ENCODE measurements at places on chromosomes 1 and 21. TPM values are rescaled to one million over a fixed set of nuclear protein-coding genes. Genes with fewer than 3 reads are reported as not detected.

DNA sequence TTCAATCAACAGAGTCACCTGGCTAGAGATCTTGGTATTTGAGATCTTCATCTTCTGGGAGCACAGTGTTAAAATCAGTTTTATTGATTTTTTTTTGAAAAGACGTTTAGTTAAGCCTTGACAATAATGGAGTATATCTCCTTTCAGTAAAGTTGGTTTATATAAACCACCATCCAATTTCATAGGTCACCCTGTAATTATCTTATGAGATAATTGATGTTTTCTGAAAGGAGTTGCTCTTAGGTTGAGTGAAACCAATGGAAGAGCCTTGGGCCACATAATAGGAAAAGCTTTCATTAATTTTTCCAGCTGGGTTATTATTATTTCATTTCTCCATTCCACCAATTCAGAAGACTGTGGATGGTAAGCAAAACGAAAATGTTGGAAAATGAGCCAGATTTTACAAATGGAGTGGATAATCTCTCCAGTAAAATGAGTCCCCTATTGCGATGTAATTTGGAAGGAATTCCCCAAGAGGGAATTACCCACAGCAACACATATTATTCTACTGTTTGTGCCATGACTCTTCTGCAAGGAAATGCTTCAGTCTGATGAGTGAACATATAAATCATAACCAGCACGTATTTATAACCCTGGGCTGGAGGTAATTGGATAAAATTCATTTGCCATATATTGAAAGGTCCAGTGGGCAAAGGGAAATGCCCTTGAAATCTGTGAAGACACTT, 46.2 kb upstream of the TINAGL1 start:
- peak; percentile 34 for DNase-seq

GRCh38 chr1:202023001-202023433, 12.6 kb downstream of the ELF3 start:
- no peak for DNase-seq

- no peak for DNase-seq
Observed at GRCh38 chr1:40057310-40058030, 16.9 kb downstream of the CAP1 start.

GRCh38 chr1:31122101-31122735, 56.7 kb upstream of the PUM1 start:
- no peak for DNase-seq

GRCh38 chr1:238027366-238027765, 136.6 kb upstream of the ZP4 start:
- no peak for DNase-seq

DNA sequence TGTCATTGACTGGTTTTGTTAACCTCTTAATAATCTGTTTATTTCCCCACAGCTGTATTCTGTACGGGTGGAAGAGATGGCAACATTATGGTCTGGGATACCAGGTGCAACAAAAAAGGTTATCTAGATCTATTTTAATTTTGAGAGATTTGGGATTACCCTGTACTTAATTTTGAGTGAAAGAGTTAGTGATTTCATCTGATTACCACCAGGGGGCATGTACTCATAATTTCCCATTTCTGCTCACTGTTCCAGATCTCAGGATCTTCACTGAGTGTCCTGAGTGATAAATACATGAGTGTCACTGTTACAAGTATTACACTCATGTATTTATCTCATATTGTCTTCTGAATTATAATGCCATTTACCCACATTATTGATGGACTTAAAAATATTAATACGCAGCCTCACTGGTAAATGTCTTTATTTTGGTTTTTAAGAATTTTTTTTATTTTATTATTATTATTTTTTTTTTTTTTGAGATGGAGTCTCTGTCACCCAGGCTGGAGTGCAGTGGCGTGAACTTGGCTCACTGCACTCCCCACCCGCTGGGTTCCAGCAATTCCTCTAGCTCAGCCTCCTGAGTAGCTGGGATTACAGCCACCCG, 27.4 kb downstream of the DTL start:
- peak; percentile 57 for DNase-seq

DNA sequence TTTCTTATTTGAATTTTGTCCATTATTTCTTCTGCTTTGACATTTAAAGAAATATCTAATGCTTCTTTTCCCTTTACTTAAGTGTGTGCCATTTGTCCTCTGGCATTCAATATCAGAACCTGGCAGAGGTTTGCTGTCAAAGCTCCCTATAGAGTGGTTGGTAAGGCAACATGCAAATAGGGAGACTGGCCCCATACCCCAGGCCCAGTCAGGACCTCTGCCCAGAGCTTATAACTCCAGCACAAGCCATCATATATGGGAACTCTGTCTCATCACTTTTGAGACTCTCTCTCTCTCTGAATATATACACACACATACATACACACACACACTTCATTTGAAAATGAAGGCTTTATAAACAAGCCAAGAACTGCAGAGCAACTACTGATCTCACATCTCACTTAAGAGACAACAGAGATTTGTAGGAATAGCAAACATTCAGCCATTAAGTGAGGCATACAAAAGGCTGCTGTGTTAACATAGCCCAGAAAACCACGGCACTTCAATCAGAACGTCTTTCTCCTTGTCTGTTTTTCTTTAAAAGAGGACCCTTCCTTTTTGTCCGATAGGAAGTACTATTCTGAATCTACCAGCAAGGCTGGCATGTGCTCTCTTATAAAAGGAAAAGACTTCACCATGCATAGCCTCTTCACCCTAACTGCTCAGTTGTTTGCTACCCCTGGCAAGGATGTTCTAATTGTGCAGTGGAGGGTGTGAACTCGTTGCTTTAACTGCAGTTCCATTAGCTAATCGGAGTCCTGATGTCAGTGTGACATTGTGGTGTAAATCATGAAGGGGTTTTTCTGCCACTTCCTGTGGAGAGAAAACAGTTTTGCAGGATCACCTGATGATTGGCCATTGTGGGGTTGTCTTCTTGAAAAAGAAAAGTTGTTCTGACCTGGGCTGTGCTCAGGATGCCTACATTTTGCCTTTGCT, 101.7 kb downstream of the NR5A2 start:
- no peak for DNase-seq

DNA sequence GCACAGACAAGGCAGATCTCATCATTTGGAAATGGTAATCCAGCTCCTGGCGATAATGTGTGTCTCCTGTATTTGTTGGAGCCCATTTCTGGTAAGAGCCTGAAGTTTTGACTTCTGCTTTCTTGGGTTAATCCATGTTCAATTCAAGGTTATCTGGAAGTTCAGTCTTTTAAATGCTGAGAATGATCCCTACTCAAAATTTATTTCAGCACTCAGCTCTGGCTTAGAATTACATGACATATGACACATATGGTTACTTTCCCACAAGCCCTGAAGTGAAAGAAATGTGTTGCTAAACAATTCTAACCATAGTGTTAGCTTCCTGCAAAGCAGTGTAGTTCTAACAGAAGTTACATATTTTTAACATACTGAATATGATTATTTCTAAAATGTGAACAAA, 2.7 kb downstream of the PTGFR start:
- peak; percentile 37 for DNase-seq

- DNase-seq = no peak
Observed at GRCh38 chr1:70754701-70755100, 292.9 kb downstream of the PTGER3 start.

- DNase-seq = peak; percentile 23
Observed at GRCh38 chr1:226736908-226737818, 1.9 kb downstream of the ITPKB start.

DNA sequence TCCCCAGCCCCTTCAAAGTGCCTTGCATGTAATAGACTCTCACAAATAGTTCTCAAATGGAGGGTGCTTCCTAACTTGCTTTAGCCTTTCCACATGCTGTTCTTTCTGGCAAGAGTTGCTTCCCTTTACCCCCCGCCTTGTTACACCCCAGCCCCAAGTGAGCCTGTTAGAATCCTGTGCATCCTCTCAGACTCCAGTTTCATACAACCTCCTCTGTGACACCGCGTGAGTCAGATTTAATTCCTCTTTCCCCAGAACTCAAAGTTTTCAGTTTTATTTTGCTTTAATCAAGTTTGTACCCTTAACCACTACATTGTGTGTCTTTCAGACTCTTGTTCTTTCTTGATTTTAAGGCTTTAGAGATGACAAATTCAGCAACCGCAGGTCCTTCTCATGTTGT, 234.5 kb upstream of the HOOK1 start:
- DNase-seq = no peak

DNA sequence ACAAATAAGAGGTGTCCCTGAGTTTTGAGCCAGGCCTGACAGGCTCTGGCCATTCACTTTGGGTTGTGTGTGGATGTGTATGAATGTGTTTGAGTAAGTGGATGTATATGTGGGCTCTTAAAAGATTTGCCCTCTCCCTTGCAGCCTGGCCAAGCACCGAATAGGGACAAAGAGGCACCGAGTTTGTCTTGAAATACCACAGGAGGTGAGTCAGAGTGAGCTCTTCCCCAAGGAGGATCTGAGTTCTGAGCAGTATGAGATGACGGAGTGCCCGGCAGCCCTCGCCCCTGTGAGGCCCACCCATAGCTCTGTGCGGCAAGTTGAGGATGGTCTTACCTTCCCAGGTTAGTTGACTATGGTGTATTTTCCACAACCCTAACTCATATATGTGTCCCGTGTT, 19.0 kb downstream of the KDM4A start:
- peak; percentile 54 for DNase-seq

DNA sequence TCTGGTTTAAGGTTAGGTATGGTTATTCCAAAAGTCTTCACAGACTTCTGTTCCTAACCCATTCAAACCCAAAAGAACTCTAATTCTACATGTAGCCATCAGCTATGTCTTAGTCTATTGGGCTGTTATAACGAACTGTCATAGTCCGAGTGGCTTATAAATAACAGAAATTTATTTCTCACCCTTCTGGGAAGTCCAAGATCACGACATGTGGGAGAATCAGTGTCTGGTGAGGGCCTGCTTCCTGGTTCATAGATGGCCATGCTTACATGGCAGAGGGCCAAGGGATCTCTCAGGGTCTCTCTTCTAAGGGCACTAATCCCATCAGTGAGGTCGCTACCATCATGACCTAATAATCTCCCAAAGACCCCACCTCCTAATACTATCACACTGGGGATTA, 103.0 kb upstream of the PPP2R5A start:
- DNase-seq = no peak

- DNase-seq = no peak
Observed at GRCh38 chr1:181354865-181355264, 128.5 kb upstream of the CACNA1E start.

DNA sequence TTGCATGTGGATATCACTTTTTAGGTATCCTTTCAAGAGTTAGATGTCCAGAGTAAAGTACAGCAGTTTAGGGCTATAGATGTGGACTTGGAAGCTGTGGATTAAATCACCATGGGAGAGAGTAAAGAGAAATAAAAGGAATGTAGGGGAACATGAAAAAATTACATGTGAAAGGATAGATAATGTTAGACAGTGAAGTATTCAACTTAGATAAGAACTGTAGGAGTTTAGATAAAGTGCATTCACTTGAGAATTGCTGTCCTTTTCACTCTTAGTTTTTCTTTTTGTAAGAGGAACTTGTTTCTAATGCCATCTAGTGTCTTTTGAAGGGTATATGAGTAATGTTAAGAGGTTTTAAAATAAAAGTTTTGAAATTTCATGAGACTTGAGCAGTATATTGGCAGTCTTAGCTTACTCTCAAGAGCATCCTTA, 40.1 kb downstream of the MAST2 start:
- DNase-seq = peak; percentile 69

DNA sequence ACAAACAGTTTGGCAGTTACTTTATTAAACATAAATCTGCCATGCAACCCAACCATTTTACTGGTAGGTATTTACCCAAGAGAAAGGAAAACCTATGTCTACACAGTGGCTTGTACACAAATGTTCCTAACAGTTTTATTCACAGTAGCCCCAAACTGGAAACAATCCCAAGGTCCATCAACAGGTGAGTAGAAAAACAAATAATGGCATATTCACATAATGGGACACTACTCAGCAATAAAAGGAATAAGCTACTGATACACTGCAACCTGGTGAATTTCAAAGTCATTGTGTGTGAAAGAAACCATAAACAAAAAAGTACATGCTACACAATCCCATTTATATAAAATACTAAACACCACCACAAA, 12.7 kb downstream of the KYAT3 start:
- no peak for DNase-seq

DNA sequence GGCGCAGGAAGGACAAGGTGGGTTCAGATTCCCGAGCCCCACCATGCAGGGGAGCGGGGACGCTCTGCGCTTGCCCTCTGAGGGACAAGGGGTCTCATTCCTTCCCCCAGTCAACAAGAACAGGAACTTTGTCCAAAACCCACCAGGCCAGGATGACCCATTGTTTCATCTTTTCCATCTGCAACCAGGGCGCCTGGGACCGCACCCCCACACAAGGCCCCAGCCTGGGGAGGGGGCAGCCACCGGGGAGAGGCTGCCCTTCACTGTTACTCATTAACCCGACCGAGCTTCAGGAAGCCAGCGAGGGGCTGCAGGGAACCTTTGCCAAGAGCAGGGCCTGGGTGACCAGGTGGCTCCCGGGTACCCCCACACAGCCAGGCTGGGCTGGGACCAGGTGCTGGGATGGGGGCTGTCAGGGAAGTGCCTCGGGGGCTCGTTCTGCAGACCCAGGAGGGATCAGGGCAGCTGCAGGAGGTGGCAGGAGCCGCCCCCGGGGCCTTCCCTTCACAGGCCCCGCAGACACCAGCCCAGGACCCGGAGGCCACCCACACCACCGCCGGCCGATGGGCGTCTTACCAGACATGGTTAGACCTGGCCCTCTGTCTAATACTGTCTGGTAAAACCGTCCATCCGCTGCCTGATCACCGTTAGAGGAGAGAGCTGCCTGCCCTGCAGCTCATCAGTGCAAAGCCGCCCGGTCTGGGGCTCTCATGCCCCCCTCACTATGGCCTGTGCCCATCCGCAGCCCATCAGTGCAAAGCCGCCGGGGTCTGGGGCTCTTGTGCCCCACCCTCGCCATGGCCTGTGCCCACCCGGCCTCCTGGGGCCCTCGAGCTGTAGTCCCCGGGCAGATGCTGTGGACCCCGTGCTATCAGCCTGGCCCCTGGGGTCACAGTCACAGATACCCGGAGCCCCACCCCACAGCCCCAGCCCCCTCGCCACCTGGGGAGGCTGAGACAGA, 4.9 kb upstream of the TTLL10 start:
- no peak for DNase-seq

DNA sequence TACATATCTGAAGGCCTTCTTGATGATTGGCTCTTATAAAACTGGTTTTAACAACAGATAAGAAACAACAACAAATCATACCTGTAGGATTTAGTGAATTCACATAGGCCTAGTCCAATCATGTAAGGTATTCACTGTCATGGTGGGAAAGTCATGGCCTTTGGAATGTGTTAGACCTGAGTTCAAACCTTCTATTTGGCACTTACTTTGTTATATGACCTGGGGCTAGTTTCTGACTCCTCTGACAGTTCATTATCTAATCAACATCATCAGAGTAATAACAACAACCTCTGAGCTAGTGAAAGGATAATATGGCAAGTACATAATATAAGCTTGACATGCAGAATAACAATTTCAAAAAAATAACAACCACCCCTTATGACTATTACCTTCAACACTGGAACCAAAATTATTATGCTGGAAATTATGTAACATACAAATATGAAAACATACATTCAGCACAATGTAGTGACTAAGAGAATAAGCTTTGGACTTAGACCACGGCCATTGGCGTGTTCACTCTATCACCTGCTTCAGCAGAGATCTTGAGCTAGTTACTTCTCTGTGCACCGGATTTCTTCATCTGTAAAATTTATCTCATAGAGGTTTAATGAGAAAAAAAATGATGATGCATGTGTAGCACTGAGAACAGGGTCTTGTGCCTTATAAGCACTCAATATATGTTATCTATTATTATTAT, 597.6 kb downstream of the LMO4 start:
- no peak for DNase-seq

The OR2L5 gene
- total RNA-seq = not detected

The KIF2C gene
- 45.0 TPM for total RNA-seq

All from IMR-90 (cell line).